ENCODE measurements at places on chromosomes 1 and 21.

- no peak for DNase-seq
Observed at GRCh38 chr1:21775550-21775914, 7.4 kb downstream of the USP48 start.

- DNase-seq, result no peak
Observed at GRCh38 chr1:178682429-178682828, 42.6 kb upstream of the RALGPS2 start.

- no peak for DNase-seq
Observed at GRCh38 chr1:59143133-59143487, 153.8 kb upstream of the FGGY start.

- no peak for DNase-seq
Observed at GRCh38 chr1:218965821-218966220, 207.9 kb upstream of the LYPLAL1 start.

DNA sequence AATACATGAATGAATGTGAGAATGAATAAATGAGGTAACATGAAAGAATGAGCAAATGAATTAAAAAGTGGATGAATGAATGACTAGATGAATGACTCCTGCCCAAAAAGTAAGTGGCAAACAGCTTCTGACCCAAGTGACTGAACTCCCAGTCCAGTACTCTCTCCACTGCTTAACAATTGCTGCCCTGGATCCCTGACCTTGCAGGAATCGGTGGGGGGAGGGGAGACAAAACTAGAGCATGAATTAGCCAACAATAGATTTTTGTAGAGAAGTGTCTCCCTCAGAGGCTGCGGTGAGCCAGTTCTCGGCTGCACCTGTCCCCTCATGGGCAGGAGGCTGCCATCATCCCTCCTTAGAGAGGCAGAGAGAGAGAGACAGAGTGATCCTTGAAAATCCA lies 5.9 kb upstream of the GRIK3 start:
- no peak for DNase-seq

Measured in stimulated activated CD4-positive, alpha-beta T cell treated with anti-CD3 and anti-CD28 coated beads, Interleukin-2, amount 100 ng/mL, for 24 hours (primary cell).